Heart right ventricle (tissue), 16 donors: ENCODE measurements at places on chromosomes 11 and 22. TPM values are rescaled to one million over a fixed set of nuclear protein-coding genes. Genes with fewer than 3 reads are reported as not detected.

GRCh38 chr11:122697636-122698167, 42.2 kb downstream of the UBASH3B start:
- no peak for DNase-seq

DNA sequence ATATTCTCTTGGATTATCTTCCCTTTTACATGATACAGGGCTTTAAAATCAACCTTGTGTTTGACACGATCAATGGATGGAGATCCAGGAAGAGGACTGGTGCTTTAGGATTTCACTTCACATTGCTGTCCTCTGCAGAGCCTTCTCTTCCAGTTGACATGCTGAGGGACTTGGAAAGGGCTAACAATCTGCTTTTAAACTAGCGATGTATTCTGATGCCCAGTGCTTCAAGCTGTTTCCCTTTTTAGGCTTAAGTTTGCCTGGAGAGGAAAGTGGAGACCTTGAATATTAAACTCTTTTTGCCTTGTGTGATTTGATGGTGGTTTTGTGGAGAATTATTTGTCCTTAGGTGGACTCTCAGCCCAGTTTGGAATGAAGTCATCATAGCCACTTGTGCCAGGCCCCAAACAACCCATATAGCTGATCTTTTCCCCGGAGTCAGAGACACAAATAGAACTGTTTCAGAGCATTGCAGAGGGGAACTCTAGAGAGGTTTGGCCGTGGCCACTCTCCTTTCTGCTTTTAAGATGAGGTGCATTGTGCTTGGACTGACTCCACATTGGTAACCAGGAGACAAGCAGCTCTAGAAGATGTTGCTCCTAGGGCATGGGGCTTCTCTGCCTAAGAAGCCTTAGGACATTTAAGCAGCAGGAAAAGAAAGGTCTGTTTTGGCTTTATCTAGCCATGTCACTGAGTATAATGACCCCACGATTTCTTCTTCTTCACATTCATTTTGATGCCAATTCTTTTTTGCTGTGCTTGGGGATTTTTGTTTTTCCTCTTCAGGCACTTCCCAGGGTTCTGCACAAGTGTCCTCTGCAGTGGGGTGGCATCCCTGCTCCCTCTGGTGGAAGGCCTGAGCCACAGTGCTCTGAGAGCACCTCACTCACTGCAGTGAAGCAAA, 152.8 kb downstream of the NCAM1 start:
- peak; percentile 59 for DNase-seq

Gene SELENOM
- 122 TPM for polyA plus RNA-seq

Gene NEFH
- 0.07 TPM for polyA plus RNA-seq

- no peak for DNase-seq
Measured at GRCh38 chr11:124669193-124669592, 4.3 kb downstream of the SIAE start.

Gene PRR33
- polyA plus RNA-seq, result 0.09 TPM
